Panc1 (cell line): ENCODE measurements at places on chromosomes 11 and 22.

- no peak for DNase-seq
Observed at GRCh38 chr22:29072979-29073617, at the start of gene KREMEN1. Gene KREMEN1 (plus strand): TSS chr22:29073035. CDS start chr22:29073131, 96 bp downstream.

GRCh38 chr11:3137486-3138177, 27.5 kb downstream of the OSBPL5 start:
- DNase-seq = no peak

DNA sequence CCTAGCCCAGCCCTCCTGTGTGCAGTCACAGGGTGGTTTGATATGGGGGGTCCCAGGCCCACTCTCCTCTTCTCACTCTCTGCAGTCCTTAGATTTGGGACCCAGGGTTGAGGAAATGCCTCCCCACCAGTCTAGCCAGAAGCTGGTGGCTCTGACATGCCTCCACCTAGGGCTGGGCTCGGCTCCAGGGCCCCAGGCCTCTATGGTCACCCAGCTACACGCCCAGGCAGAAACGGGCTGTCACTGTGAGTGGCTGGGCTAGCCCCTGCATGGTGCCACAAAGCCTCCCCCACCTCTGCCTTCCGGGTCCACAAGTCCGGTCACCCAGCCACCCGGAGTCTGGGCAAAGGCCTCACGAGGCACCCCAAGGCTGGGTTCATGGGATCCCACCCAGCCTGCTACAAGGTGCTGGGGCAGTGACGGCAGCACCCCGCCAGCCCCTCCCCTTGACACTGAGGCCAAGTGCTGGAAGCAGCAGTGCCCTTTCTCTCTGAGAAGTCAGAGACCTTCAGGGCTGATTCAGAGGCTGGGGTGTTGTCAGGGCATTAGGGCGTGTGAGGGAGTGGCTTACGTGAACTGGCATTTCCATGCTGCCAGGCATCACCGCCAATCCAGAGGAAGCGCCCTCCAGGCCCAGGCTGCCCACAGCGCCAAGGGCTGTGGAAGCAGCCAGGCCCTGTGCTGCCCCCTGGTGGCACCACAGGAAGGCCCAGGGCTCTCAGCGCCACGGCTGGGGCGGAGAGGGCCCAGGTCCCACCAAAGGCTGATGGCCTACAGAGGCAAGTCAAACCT, 638 bp upstream of the PITPNM1 start:
- DNase-seq = peak; percentile 91

- DNase-seq = no peak
Observed at GRCh38 chr11:125229916-125230315, 65.4 kb downstream of the PKNOX2 start.

- DNase-seq = no peak
Observed at GRCh38 chr22:46349681-46350080, 14.2 kb downstream of the TRMU start.

- DNase-seq = no peak
Observed at GRCh38 chr11:11667056-11667455, 45.3 kb upstream of the GALNT18 start.

GRCh38 chr11:1732418-1733008, 17.9 kb downstream of the IFITM10 start:
- no peak for DNase-seq

GRCh38 chr11:103051151-103051801, 40.7 kb downstream of the DCUN1D5 start:
- no peak for DNase-seq

- DNase-seq = no peak
Observed at GRCh38 chr11:69538854-69539253, 57.4 kb downstream of the LINC01488 start.

GRCh38 chr11:28209906-28210305, 101.7 kb downstream of the METTL15 start:
- no peak for DNase-seq

DNA sequence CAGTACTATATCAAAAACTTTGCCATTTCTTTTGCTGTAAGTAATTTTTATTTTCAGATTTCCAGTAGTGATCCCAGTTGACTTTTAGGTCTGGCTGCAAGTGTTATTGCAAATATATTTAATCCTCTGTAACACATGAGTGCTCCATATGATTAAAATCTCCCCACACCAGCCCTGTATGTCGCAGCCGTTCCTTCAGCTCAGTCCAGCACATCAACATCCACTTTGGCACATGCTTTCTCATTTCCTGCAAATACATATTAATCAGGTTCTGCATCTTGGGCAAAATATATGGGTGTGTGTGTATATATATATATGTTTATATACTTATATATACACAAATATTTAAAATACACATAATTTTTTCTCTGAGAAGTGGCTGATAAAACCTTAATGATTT, 919.5 kb downstream of the JRKL start:
- DNase-seq = no peak

- DNase-seq = no peak
Observed at GRCh38 chr11:2554338-2555207, 109.8 kb downstream of the KCNQ1 start.

DNA sequence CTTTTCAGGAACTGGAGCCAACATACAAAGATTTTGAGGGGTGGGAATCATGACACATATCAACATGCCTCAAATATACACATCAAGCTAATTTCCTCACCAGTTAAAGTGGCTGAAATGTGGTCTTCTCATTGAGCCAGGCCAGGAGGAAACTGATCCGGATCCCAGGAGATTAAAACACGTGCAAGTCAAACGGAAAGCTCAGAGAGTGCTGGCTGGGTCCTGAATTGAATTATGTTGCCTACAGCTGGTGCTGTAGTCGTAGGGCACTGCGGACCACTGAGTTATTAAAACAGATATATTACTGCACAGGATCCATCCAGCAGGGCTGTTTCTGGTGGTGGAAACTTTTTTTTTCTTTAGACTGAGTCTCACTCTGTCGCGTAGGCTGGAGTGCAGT, 14.1 kb upstream of the WNT7B start:
- DNase-seq = no peak

DNA sequence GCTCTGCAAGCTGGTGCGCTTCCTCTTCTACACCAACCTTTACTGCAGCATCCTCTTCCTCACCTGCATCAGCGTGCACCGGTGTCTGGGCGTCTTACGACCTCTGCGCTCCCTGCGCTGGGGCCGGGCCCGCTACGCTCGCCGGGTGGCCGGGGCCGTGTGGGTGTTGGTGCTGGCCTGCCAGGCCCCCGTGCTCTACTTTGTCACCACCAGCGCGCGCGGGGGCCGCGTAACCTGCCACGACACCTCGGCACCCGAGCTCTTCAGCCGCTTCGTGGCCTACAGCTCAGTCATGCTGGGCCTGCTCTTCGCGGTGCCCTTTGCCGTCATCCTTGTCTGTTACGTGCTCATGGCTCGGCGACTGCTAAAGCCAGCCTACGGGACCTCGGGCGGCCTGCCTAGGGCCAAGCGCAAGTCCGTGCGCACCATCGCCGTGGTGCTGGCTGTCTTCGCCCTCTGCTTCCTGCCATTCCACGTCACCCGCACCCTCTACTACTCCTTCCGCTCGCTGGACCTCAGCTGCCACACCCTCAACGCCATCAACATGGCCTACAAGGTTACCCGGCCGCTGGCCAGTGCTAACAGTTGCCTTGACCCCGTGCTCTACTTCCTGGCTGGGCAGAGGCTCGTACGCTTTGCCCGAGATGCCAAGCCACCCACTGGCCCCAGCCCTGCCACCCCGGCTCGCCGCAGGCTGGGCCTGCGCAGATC, 16.5 kb downstream of the P2RY2 start:
- no peak for DNase-seq

DNA sequence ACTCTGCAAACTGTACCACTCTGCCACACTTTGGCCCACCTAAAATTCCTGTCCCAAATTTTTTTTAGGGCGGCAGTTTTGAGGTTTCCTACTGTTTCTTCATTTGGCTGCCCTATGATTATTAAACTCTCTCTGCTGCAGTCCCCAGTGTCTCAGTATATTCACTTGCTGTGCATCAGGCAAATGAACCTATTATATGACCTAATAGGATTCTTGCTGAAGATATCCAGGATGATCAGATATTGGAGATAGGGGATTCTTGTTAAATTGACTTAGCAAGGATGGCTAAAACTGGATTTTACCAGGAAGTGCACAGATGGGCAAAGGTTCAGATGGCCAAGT, 410.8 kb upstream of the DDI1 start:
- no peak for DNase-seq

- no peak for DNase-seq
Observed at GRCh38 chr11:73218106-73218829, at the start of gene P2RY2. Gene P2RY2 (plus strand): TSS chr11:73218281. CDS start chr11:73234160, 15,879 bp downstream.

- no peak for DNase-seq
Observed at GRCh38 chr11:19561011-19561410, 151.6 kb upstream of the NAV2 start.

DNA sequence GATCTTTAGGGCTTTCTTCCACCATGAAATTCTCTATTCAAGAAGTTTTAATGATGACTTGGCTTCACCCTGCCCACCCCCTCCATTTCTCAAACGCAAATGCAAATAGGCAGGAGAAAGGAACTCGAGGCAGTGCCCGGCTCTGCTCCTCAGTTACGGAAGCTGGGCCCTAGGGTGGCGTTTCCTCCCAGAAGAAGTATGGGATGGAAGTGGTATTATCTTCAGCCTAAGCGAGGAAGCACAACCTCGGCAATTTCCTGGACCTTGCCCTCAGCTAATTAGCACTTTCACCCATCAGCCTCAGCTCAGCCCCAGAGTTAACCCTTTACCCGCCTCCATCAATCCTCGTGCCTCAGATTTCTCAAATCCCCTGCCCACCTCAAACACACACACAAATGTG, 58.2 kb upstream of the LRRC55 start:
- no peak for DNase-seq

GRCh38 chr11:22491555-22492225, 133.9 kb downstream of the FANCF start:
- no peak for DNase-seq

DNA sequence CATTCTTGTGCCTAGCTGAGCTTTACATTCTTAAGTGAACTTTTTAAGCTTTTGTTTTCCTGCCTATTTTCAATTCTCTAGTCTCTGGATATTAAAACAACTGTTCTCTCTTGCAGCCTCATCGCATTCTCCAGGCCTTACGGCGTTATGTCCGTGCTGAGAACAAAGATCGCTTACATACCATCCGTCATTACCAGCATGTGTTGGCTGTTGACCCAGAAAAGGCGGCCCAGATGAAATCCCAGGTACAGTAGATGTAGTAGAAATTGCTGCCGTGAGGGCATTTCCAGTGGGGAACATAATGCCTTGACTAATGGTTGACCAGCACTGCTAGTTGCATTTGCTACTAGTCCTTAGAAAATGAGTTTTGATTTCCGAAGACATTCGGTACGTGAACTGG, 29.7 kb upstream of the ST14 start:
- DNase-seq = no peak

DNA sequence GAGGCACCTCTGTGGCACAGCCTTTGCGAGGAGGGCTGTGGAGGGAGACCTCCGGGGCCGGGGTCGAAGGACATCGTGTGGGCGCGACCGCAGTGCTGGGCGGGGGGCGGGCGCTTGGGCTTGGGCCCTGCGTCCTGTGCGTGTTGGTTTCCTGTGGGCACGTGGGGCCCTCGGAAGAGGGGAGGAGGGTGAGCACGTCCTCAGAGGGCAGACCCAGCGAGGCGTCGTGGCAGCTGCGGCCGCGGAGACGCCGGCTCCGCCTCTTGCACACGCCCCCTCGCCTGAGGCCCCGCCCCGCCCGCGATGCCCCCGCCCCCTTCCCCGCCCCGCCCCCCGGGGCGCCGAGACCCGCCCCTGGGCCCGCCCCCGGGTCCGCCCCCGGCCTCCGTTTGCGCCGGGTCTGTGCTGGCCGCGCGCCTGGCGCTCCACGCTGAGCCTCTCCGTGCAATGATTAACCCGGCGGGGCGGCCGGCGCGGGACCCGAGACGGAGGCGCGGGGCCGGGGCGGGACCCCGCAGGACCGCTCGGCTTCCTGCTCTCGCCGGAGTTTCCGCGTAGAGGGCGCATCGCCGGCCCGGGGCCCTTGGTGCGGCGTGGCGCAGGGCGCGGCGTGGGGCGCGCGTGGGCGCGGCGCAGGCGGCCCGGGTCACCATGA, at the start of gene PRR5:
TSS of gene PRR5 (plus strand) at position 381 of the 655 bp plus-strand sequence. CDS start at position 652, 271 bp downstream.
- DNase-seq = no peak

DNA sequence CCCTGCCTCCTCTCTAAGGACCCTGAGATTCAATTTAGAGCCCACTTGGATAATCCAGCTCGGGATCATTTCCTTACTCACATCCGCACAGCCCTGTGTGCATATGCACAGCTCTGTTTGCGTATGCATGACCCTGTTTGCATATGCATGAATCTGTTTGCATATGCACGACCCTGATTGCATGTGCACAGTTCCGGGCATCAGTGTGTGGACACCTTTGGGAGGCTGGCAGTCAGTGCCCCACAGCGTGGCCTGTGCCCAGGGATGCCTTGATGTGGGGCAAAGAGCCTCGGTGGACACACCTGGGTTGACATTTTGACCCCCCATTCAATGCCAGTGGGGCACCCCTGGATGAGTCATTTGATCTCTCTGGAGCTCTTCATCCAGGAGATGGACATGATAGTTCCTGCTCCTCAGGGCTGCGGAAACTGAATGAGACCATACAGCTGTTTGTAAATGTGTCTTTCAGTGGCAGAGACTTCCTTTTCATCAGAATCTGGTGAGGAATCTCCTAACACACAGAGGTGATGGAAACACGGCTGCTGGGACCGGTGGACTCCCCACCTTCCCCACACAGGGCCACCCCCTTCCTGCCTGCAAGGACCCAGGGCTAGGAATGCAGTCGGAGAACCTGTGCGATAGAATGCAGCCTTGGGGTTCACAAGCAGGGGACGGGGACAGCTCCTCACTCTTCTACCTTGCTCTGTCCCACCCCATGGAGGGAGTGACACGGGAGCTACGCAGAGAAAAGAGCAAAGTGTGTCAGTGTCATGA, 41.2 kb downstream of the MYEOV start:
- DNase-seq = no peak

GRCh38 chr22:21015466-21016006, 571 bp downstream of the P2RX6 start:
- no peak for DNase-seq

GRCh38 chr11:134506046-134506445, 94.0 kb upstream of the B3GAT1 start:
- no peak for DNase-seq

- no peak for DNase-seq
Observed at GRCh38 chr11:6457581-6458320, 16.0 kb downstream of the TRIM3 start.

- DNase-seq = no peak
Observed at GRCh38 chr11:128852327-128853023, 14.6 kb downstream of the KCNJ1 start.

GRCh38 chr11:75333807-75334140, 17.7 kb downstream of the ARRB1 start:
- no peak for DNase-seq

DNA sequence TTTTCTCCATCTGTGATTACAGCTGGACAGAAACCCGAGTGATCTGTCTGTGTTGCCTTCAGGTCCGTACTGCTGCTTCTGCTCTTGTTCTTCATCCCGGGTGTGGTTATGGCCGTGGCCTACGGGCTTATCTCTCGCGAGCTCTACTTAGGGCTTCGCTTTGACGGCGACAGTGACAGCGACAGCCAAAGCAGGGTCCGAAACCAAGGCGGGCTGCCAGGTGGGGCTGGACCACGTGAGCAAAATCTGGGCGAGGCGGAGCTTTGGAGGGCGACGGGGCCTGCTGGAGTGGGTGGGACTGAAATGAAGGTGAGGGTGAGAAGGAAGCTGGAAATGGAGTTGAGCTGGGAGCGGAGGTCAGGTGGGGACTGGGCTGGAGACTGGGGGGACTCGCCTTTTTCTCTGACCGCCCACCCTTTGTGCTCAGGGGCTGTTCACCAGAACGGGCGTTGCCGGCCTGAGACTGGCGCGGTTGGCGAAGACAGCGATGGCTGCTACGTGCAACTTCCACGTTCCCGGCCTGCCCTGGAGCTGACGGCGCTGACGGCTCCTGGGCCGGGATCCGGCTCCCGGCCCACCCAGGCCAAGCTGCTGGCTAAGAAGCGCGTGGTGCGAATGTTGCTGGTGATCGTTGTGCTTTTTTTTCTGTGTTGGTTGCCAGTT, 11.1 kb downstream of the CCKBR start:
- DNase-seq = no peak

GRCh38 chr11:58179648-58180047, 9.2 kb upstream of the OR9Q2 start:
- DNase-seq = no peak
